Suppressor macrophage treated with lipopolysaccharide for 1 hour (primary cell): ENCODE measurements at places on chromosomes 6 and 20.

GRCh38 chr6:42370323-42370985, 81.3 kb downstream of the TRERF1 start:
- no peak for DNase-seq

DNA sequence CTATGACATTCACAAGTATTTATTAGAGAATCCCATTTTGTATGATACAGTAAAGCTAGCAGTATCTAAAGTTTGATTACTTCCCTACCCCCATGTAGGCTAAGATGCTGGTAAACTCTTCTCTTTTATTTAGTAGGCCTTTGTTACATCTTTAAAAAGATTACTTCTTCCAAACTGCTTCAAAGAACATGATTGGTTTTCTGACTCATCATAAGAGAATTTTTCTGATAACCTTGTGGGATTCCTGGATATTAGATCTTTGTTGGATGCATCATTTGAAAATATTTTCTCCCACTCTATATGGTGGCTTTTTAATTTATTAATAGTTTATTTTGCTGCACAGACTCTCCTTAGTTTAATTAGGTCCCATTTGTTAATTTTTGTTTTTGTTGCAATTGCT, 898.3 kb upstream of the ADGRB3 start:
- DNase-seq = no peak

GRCh38 chr6:48318670-48319069, 207.7 kb upstream of the PTCHD4 start:
- DNase-seq = no peak

GRCh38 chr6:36383606-36384005, 3.9 kb downstream of the ETV7 start:
- DNase-seq = no peak

GRCh38 chr6:2055911-2056310, 189.5 kb downstream of the GMDS start:
- no peak for DNase-seq

GRCh38 chr6:143023695-143024094, 37.0 kb upstream of the AIG1 start:
- no peak for DNase-seq
